ENCODE measurements at places on chromosomes 7 and 10.

GRCh38 chr10:111962951-111963350 lies 220.6 kb downstream of the GPAM start:
- DNase-seq = no peak

DNA sequence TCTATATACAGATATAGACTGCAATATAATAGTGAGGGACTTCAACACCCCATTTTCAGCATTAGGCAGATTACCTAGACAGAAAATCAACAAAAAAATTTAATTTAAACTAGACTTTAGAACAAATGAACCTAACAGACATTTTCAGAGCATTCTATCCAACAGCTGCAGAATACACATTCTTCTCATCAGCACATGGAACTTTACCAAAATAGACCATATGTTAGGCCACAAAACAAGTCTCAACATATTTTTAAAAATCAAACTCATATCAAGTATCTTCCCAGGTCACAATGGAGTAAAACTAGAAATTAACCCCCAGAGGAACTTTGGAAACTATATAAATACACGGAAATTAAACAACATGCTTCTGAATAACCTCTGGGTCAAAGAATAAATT lies 169.6 kb downstream of the MTERF1 start:
- no peak for DNase-seq

DNA sequence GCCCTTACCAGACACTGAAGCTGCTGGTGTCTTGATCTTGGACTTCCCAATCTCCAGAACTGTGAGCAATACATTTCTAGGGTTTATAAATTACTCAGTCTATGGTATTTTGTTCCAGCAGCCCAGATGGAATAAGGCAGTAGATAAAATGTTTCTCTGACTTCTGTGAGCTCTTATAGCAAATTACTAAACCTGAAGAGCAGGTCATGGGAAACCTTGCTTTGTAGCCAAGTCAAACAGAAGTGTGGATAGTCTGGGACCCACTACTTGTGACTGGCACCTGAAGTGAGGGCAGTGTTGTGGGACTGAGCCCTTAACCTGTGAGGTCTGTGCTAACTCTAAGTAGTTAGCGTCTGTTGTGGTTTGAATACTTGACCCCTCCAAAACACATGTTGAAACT lies 4.6 kb upstream of the TBRG4 start:
- DNase-seq = no peak

- no peak for DNase-seq
Observed at GRCh38 chr10:117137031-117137910, 799 bp downstream of the VAX1 start.

- DNase-seq = no peak
Observed at GRCh38 chr10:132667342-132668047, 118.5 kb downstream of the NKX6-2 start.

DNA sequence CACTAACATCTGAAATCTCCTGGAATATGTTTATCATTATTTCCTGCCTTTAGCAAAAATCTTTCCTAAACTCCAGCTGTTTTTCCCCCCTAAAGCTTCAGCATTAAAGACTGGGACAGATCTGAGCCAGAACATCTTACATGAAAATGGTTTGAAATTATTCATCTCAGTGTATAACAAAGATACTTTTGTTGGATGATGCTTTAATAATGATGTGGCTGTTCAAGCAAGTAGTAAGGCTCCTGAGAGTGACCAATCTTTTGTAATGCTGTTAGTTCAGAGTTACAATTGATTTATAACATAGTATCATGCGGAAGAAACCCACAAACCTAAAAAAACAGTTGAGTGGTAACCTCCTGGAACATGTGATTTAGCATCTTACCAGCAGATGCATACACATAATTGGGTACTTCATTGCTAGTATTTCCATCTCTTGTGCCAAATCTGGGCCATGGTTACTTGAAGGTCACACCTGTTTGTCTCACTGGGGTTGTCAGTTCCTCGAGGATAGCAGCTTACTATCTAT lies 1.5 kb downstream of the BZW2 start:
- DNase-seq = no peak

DNA sequence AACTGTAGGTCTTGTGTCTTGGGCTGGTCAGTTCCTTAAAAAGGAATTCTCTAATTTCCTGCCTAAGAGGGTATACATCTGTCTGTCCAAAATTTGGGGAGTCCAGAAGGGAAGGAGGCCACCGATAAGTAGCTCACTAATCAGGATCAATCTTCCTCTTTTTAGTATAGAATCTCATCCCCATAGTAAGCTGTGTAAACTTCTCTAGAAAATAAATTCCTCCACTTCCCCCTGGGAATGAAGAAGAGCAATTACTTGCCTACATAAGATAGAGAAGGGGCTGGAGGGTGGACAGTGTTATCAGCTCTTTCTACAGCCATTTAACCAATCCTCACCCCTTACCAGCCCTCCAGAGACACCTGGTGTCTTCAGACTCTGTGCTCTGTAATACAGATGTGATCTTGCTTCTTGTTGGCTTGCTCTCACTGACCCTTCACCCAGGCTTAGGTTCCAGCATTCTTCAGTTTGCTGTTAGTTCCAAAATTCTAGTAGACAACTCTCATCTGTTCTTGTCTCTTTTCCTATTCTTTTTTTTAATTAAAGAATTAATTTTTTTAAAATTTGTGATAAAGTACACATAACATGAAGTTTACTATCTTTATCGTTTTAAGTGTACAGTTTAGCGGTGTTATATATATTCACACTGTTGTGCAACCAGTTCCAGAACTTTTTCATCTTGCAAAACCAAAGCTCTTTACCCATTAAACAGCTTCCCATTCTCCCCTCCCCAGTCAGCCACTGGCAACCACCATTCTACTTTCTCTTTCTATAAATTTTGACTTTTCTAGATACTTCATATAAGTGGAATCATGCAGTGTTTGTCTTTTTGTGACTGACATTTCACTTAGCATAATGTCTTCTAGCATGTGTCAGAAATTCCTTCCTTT lies 6.5 kb upstream of the PRKAR2B start:
- no peak for DNase-seq

DNA sequence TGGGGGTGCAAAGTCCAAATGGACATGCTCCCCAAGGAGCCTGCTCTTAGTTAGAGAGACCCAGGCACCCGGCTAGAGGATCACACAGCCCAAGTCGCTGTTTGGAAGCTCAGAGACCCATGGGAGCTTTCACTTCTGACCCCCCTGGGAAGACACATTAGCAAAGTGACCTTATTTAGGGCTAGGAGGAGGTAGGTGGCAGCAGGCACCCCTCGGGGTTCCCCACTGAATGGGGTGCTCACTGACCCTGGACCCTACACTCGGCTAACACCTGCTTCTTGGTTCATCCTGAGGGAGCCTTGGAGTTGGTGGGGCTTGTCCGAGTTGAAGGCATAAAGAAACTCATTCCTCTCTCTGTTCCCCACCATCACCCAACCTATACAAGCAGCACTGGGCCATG lies 27.1 kb upstream of the HABP2 start:
- no peak for DNase-seq

- no peak for DNase-seq
Observed at GRCh38 chr10:90571481-90572258, 286.2 kb downstream of the HTR7 start.

- no peak for DNase-seq
Observed at GRCh38 chr7:19442016-19442785, 266.6 kb downstream of the POLR1F start.

- no peak for DNase-seq
Observed at GRCh38 chr10:59698326-59698725, 11.3 kb downstream of the SLC16A9 start.

GRCh38 chr10:70405037-70405824 lies 1.3 kb downstream of the EIF4EBP2 start:
- peak; percentile 88 for DNase-seq

DNA sequence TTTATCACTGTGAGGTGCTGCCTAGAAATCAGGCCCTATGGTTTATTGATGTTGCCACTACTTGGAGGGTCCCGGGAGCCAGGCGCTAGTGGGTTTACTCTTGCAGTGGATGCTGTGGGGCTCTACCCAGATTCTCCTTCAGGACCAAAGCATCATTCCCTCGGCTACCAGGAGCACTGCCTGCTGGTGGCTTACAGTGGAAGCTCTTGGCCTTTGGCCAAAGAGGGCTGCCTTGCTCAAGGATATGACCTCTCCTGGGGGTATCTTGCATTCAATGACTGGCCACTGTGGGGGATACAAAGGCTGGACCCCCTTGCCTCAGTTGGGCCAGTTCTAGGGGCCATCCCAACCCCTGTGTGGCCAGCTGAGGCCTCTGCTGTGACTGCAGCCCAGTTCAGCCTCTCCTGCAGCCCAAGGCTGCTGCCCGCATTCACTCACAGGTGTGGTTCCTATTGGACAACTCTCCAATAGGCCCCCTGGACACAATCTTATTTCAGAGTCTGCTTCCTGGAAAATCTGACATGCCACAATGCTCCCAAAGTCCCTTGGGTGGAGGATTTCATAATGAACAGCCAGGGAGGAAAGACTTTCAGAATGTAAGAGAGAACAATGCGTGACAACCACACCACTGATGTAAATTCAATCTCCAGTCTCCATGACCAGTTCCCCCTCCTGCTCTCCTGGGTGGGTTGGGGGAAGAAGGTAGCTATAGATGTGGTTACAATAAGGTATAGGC lies 196.3 kb downstream of the SNX10 start:
- DNase-seq = no peak

DNA sequence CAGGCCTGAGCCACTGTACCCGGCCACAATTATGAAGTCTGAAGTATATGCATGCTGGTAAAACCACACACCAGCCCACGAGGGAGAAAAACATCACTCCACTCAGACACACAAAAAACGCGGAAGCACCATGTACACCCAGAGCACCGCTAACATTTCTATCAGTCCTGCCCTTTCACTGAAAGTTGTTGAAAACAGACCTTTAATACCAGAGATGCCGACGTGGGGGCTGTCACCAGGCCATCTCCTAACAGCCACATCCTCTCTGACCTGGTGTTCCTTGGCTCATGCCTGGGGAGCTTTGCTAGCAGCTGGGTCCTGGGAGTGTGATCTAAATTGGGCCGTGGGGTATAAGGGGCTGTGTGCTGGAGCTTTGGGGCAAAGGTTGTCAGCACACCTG lies 49.8 kb downstream of the BAIAP2L1 start:
- DNase-seq = no peak

- no peak for DNase-seq
Observed at GRCh38 chr10:69464801-69465401, 13.6 kb downstream of the TSPAN15 start.
